ENCODE measurements at places on chromosomes 16 and 17.

- no peak for DNase-seq
These were observed 1.6 kb upstream of the TRPV3 start for GRCh38 chr17:3559270-3559645.

DNA sequence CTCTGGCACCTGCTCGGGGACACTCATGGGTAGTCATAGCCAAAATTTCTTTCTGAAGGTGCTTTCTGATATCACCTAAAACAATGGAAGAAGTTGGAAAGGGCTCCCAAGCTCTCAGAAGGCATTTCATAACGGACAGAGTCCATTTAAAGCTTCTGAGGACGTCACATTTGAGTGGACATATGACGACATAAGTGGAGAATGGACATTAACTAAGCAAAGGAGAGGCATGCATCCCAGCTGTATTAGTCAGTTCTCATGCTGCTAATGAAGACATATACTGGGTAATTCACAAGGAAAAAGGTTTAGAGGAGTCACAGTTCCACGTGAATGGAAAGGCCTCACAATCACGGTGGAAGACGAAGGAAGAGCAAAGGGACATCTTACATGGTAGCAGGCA lies 260.2 kb upstream of the DYNLRB2 start:
- no peak for DNase-seq

GRCh38 chr16:17302620-17303019 lies 168.1 kb downstream of the XYLT1 start:
- no peak for DNase-seq

GRCh38 chr16:27841061-27841801 lies 222.3 kb downstream of the GSG1L start:
- no peak for DNase-seq

DNA sequence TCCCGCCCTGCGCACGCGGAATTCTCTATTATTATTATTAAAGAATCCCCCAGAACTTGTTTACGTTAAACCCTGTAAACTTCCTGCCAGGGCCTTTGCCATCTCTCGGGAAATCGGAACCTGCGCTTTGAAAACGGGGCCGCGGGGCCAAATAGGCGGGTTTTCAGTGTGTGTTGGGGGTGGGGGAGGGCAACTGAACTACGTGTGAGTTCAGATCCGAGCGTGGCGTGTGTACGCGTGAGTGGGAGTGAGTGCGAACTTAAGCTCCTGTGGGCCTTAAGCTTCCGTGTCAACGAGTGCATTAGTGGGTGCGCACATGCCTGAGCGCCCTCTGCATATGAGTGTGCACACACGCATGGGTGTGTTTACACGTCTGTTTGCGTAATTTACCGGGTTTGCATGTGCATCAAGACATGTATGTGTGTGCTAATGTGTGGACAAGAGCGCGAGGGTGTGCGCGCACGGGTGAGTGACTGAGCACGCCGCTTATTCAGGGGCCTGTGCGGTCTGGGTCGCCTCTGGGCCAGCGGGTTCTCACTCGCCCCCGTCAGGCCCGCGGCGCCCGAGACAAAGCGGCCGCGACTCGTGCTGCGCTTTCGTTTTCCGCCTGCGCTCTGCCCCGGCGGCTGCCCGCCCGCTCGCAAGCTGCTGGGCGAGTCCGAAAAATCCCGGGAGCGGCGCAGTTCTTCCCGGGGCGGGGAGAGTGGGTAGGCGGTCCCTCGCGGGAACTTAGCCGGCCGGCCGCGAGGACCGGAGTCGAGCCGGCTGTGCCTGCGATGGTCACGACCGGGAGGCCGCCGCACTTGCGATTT lies 1.2 kb upstream of the FOXF1 start:
- no peak for DNase-seq

DNA sequence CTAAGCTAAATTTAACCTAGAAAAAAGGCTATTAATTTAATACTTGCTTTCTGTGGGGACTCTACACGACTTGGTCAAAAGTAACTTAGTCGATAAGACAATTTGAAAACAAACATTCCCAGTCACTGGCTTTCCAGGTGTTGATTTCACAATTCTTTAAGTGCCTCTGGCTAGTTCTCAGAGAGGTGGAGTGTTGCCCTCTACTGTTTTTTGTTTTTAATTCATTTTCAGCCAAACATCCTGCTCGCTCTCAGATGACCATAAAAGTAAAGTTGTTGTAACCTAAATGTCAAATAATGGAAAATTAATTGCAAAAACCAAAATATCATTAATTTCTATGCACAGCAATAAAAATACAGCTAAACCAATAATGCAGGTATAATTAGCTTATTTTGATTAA lies 107.1 kb downstream of the MYO1D start:
- no peak for DNase-seq
